ENCODE measurements at places on chromosomes 6 and 20. TPM values are rescaled to one million over a fixed set of nuclear protein-coding genes. Genes with fewer than 3 reads are reported as not detected.

Gene CST4
- total RNA-seq = not detected

Gene ZNF311
- 1.7 TPM for total RNA-seq

Gene SLC17A5
- total RNA-seq = 15.8 TPM

DNA sequence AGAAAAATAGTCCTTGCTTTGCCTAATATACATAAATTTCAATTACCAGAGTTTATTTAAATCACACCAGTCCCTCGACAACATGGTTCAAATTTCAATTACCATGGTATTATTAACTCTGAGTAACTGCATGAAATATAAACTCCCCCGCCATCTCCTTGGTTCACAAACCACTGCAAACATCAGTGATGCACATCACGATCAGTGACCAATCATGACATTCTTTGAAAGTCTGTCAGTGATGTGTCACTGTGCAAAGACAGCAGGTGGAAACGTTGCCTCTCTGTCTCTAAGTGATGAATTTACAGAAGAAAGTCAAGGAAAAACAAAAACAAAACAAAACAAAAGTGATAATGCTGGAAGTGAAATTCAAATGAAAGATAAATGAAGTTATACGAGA, 86.7 kb downstream of the TASP1 start:
- H3K4me1 ChIP-seq = no peaks in the 10 kb centered on the region
- no peak overlapping the region for H3K27ac ChIP-seq
- H3K36me3 ChIP-seq = no peaks in the 10 kb centered on the region
- no peaks in the 10 kb centered on the region for H3K27me3 ChIP-seq
- DNase-seq = no peak

DNA sequence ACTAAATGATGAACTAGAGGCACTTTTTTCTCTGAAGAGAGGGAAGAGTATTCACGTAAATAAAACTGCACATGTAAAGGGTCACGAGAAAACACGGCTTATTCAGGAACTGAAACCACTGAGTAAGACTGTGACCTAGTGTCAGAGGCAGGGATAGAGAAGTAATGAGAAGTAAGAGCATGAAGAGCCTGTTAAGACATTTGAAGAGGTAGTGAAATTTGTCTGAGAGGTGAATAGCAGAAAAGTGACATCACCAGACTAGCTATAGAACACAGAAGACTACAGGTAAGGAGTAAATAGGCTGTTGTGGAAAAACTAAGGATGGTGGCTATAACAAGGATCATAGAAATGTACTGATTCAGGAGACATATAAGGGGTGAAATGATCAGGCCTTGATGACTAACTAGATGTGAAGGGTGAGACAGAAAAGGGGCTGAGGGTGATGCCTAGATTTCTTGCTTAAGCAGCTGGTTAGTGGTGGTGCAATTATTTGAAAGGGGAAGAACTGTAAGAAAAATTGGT, 76.8 kb downstream of the REV3L start:
- H3K4me1 ChIP-seq = no peaks in the 10 kb centered on the region
- DNase-seq = no peak
- H3K36me3 ChIP-seq = no peaks in the 10 kb centered on the region
- H3K4me3 ChIP-seq = no peak overlapping the region
- H3K27ac ChIP-seq = no peak overlapping the region

Gene COL21A1
- 135 TPM for total RNA-seq

GRCh38 chr6:81785377-81785776, 32.9 kb upstream of the TENT5A start:
- H3K36me3 ChIP-seq = no peaks in the 10 kb centered on the region
- no peaks in the 10 kb centered on the region for H3K4me1 ChIP-seq
- H3K27me3 ChIP-seq = no peaks in the 10 kb centered on the region
- H3K4me3 ChIP-seq = no peak overlapping the region
- H3K27ac ChIP-seq = no peak overlapping the region
